Activated T-cell treated with anti-CD3 and anti-CD28 coated beads, Interleukin-2, amount 50 U/mL, for 1 hour (primary cell): ENCODE measurements at places on chromosomes 5 and 9.

DNA sequence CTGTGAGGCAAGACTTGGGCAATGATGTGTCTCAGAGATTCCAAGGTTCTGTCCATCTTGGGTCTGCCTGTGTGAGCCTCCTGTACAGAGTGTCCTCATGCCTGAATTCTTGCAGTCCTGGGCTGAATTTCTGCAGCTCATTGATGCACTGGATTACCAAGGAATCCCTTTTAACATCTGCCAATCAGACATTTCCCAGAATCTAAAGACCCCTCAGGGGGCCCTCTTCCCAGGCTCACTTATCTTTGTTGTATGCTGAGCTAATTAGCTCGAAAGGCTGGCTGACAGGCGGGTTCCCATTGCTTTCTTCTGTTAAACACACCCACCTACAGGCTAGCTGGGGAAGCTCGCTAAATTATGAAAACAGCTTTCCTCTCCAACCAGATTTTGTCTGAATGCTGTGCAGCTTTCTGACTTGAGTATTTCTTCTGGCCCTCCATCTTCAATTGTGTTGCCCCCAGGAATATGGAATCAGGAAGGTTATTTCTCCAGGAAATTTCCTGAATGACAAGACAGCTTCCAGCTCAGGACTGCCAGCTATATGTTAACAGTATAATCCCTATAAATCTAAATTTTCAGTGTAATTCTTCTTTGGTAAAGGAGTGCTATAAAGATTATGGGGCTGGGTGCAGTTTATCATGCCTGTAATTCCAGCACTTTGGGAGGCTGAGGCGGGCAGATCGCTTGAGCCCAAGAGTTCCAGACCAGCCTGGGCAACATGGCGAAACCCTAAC, at the start of gene LIX1:
Gene LIX1 (minus strand): TSS at position 91 of the 734 bp plus-strand sequence. CDS start 35 bp downstream, at position 56.
- DNase-seq = no peak

DNA sequence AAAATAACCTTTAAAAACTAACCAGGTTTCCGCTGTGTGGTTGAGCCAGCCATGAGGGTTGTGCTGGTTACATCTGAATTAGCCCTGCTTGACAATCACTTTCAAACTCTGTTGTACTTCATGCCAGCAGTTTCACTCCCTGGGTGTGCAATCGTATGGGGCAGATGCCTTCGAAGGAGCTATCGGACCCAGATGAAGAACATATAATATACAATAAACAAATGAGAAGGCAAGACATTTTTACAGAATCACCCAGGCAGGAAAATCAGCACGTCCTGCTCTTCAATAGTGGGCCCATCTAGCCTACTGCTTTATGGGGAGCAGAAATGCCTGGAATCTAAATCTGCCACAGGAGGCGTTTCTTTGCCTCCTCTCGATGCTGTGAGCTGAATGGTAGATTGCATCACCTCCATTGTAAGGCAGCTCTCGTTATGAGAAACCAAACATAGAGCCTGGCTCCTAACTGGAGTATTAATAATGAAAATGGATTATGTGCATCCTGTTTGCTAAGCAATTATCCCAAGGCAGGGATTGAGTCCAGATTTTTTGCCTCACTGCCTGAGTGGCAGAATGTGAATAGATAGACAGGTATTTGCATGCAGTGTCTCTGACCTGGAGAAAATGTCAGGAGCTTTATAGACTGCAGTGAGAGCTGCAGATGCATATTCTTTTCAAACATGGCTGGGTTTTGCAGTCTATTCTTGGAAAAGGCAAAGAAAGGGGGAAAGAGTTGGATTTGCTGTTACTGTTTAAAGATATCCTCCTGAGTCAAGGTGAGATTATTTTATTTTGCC, 143.3 kb upstream of the SMARCA2 start:
- no peak for DNase-seq

DNA sequence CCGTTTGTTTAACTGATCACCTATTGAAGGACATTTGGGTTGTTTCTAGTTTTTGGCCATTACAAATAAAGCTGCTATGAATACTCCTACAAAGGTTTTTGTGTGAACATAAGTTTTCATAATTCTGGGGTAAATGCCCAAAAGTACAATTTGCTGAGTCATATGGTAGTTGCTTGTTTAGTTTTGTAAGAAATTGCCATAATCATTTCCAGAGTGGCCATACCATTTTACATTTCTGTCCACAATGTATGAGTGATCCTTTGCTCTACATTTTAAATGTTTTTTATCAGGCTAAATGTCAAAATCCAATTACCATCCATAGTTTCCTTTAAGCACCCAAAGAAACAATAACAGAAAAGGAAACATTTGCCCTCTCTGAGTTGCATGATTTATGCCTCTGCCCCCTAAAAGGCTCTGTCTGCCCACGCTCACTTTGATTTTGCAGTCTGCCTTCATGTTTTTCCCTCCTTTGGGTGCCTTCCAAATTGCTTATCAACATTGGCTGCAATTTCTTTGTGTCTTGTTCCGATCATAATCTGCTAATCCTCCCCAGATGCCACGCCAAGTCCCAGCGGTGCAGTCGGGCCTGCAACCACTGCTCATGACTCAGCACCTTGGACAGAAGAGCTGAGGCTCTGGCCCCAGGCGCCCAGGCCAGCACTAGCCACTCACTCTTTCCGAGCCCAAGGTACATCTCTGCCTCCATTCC, 339.2 kb downstream of the PIK3R1 start:
- no peak for DNase-seq

DNA sequence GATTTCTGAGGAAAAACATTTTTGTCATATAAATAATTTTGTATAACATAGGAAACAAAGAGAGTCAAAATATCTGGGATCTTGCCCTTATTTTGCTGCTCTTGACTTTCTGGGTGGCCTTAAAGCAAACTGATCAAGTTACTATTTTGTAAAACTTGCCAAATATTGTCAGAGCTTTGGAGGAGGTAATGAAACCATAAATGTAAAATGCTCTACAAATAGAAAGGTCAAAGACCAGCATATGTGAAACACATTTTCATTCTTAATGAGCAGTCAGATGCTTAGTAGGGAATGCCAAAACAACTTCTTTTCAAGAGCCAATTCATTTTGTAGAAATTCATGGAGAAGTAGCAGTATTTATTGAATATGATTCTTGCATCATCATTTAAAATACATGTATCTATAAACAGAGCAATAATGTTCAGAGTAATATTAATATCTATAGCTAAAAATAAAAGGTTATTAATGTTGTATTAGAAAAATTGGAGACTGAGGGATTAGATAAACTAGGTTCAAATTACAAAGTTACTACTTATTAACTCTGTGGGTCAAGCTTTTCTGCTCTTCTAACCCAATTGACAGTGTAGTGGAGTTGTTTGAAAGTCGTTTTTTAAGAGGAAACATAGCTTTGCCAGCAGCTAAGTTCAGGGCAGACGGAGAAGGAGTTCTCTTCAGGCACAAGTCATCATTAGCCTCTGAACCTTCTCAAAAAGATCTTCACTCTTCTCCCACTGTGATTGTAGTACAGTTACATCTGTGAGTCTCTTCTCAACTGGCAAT, 2053.1 kb downstream of the EFNA5 start:
- DNase-seq = no peak

GRCh38 chr9:6413365-6414246, 607 bp downstream of the UHRF2 start:
- DNase-seq = peak; percentile 49

DNA sequence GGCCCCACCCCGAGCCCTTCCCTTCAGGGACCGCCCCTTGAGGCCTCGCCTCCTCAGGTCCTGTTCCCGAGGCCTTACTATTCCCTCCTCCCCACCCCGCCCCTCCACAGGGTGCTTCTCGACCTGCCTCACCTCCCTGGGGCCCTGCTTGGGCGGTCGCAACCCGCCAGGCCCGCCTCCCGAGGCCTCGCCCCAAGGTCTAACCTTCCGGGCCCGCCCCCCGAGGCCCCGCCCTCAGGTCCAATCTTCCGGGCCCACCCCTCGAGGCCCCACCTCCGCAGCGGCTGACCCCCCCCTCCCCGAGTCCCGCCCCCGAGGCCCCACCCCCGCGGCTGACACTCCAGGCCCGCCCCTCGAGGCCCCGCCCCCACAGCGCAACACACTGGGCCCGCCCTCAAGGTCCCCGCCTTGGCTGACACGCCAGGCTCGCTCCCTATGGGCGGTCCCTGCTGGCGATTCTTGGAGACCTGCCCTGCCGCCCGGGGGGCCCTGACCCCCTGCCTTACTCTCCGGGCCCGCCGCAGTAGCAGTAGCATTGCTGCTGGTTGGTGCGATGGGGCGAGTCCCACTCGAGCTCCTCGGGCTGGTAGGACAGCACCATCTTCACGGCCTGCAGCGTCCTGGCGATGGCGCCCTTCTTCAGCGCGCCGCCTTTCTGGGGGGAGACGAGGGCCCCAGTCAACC, 8.2 kb downstream of the PHF19 start:
- DNase-seq = peak; percentile 97

- no peak for DNase-seq
Measured at GRCh38 chr5:134099939-134100282, 14.6 kb upstream of the TCF7 start.

DNA sequence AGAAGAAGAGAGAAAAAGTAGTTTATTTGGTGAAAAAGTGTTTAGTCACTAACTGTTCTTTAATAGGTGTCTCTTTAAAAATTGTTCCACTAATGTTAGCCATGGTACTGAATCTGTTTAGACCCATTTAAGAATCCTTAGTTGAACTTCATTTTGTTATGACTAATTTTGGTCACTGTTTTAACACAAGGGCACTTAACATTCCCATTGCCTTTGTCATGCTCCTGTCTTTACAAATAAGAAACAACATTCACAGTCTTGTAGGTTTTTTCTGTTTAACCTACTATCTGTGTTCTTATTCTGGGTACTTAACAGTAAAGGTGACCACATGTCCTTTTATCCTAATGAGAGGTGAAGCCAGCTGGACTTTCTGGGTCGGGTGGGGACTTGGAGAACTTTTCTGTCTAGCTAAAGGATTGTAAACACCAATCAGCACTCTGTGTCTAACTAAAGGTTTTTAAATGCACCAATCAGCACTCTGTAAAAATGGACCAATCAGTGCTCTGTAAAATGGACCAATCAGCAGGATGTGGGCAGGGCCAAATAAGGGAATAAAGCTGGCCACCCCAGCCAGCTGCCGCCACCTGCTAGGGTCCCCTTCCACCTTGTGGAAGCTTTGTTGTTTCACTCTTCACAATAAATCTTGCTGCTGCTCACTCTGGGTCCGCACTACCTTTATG, 116.7 kb downstream of the WDR70 start:
- DNase-seq = no peak

- no peak for DNase-seq
Measured at GRCh38 chr9:7287986-7288385, 511.6 kb downstream of the DMAC1 start.
